Astrocyte of the hippocampus (primary cell): ENCODE measurements at places on chromosomes 3 and 15.

- DNase-seq, result no peak
These were observed 63.3 kb downstream of the ULK4 start for GRCh38 chr3:41898631-41899030.

- no peak for DNase-seq
These were observed 44.4 kb downstream of the FAM174B start for GRCh38 chr15:92611150-92611549.

DNA sequence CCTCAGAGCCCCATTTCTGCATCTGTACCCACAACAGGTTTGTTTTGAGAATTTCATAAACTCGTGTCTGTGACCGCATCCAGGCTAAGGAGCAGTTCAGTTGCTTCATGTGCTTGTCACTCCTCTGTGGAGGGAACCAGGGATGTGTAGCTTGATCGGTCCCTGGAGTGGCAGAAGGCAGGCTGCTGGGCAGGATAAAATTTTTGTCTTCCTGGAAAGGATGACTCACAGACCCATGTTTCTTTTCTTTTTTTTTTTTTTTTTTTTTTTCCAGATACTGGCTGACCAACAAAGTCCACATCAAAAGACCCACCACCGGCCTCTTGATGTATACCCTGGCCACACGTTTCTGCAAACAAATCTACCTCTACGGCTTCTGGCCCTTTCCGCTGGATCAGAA is 70.1 kb downstream of the ST8SIA2 start:
- peak; percentile 63 for DNase-seq

GRCh38 chr15:52733088-52733487 is 53.9 kb upstream of the ATOSA start:
- no peak for DNase-seq

GRCh38 chr15:92044203-92044909 is 190.8 kb downstream of the SLCO3A1 start:
- DNase-seq, result no peak

DNA sequence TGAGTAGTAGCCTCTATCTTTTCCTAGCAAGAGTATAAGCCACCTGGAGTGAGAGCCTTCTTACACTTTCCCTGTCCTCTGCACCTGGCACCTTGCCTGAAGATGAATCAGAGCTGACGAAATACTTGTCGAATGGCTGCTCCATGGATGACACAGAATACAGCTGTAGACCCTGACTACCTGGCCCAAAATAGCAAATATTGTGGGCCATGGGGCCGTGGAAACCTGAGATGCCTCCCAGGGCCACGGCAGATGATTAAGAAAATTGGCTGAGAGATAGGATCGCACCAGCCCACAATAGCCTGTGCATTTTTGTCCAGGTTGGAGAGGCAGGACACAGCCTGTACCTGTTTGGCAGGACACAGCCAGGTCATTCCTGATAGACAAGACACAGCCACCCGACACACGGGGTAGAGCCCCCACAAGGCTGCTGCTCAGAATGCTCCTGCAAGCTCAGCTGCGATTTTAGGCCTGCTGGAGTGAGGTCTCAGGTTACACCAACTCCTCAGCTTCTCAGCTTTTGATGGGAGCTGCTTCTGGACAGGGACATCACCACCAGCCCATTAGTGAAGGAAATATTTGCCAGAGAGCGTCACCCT is 22.9 kb upstream of the TPM1 start:
- DNase-seq, result peak; percentile 85

DNA sequence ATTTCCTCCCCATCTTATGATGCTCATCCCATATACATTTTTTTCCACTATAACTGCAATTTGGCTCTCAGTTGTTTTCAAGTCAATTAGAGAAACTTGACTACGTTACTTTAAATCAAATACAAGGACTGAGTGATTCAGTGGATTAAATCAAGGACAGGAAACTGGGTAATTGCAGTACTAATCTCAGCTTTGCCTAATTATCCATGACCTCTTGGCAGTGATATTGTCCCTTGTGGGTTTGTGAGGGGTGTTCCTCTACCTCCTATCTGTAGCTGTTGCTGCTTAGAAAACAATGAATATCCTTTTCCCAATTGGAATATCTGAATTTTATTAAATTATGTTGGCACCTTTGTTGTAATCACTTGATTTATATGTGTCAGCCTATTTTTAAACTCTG is 79.4 kb downstream of the ZPLD1 start:
- no peak for DNase-seq

DNA sequence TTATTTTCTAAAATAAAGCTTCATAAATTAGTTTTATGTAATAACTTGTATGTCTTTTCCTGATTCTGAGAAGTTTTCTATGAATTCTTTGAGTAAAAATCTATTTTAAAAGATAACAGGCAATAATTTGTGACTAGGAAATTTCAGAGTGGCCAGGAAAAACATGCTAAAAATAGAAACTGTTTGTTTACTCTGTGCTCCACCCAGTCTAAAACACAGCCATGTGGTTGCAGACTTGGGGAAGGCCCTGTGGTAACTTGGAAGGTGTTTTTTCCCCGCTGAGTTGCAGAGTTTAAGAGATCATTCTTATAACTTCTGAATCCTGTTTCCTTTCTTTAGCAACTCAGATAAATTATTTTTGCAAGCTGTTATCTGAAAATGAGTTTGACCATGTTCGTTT is 21.9 kb downstream of the PLCL2 start:
- DNase-seq, result peak; percentile 61

GRCh38 chr15:74682954-74683353 is 12.9 kb downstream of the EDC3 start:
- DNase-seq, result no peak

GRCh38 chr3:11096266-11097139 is 57.8 kb upstream of the HRH1 start:
- peak; percentile 95 for DNase-seq

GRCh38 chr15:50857763-50858162 is 50.7 kb upstream of the AP4E1 start:
- DNase-seq, result no peak

- peak; percentile 80 for DNase-seq
These were observed 125.1 kb downstream of the SHQ1 start for GRCh38 chr3:72722930-72723726.

DNA sequence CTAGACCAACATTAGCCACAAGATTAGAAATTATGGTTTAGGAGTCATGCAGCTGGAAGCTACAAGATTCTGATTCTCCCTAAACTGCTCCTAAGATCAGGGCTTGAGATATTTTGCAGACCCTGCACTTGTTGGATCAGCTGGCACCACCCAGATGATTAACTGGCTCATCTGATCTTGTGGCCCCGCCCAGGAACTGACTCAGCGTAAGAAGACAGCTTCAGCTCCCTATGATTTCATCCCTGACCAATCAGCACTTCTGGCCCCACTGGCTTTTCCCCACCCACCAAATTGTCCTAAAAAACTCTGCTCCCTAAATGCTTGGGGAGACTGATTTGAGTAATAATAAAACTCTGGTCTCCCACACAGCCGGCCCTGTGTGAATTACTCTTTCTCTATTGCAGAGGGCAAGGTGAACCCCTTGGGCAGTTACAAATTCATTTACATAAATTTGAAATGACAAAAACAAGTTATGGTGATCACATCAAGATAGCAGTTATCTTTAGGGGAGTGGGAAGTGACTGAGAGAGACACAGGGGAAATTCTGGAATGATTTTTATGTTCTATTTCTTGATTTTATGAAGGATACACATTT is 76.5 kb downstream of the CD200R1L start:
- DNase-seq, result no peak

DNA sequence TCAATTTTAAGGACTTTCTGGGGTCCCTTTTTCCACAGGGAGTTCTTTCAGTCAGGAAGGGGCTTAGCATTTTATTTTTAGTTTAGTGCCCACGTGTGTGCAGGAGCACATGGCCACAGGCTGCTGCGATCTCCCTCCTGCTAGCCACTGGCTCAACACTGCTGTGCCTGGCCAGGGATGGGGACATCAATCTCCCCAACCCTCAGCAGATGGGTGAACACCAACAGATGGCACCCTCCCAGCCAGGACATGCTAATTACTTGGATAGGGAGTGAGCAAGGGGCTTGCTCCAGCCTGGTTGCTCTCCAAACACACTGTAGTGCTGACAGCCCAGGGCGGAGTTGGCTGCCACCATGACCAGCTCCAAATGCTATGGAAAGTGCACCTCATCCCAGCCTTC is 7.4 kb upstream of the RIOX2 start:
- no peak for DNase-seq

GRCh38 chr15:58523634-58524033 is 91.8 kb downstream of the LIPC start:
- DNase-seq, result no peak

- no peak for DNase-seq
These were observed 12.4 kb upstream of the CHRM5 start for GRCh38 chr15:33955945-33956344.

GRCh38 chr3:12472000-12472610 is 12.2 kb upstream of the TSEN2 start:
- DNase-seq, result no peak

DNA sequence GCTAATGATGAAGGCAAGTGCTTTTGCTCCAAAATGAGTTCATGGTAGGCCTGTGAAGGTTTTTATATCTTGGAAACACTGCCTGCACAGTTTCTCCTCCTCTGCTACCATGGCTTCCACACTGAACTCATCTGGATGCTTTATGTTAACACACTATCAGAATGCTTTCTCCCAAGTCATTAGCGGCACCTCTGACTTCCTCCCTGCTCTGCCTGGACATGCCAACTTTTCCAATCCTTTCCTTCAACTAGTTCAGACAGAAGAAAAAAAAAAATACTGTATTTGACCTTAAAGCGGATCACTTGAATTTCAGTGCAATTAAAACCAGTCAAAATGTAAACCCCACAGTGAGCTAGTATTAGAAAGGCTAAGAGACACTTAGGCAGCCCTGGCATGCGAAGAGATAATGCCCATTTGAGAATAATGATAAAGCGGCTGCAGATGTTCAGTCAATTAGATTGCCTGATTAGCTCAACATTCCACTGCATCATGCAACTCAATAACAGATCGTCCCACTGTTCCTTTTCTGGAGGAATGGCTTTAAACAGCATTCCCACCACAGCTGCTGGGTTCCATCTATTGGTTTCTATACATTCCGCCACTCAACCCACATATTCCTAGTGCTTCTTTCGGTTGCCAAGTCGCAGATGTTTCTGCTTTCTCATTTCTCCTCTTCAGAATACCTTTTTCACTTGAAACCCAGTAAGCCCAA is 51.7 kb downstream of the CNTN3 start:
- no peak for DNase-seq

GRCh38 chr15:55113736-55114135 is 83.0 kb downstream of the RSL24D1 start:
- DNase-seq, result no peak

DNA sequence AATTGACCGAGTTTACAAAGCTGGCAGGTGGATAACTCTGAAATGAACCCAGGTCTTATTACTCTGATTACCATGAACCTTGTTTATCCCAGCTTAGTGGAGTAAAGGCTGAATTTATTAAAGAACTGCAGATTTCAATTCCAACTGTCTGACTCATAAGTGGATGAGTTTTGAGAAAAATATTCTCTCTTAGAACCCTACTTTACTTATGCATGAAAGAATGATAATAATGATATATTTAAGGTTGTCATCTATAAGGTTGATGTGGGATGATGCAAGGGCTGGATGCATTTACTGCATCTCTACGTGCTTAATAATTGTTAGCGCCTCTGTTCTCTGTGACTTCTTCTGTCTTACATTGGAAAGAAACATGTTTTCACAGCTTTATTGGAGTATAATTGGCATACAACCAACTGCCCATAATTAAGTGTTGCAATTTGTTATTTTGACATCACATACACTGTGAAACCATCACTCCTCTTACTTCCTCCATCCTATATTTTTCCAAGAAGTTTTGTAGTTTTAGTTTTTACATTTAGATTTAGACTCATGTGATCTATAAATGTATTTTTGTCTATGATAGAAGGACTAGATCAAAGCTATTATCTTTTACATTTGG is 771.2 kb upstream of the ARRDC4 start:
- DNase-seq, result no peak

- DNase-seq, result no peak
These were observed 10.7 kb downstream of the SLC33A1 start for GRCh38 chr3:155843569-155843968.

DNA sequence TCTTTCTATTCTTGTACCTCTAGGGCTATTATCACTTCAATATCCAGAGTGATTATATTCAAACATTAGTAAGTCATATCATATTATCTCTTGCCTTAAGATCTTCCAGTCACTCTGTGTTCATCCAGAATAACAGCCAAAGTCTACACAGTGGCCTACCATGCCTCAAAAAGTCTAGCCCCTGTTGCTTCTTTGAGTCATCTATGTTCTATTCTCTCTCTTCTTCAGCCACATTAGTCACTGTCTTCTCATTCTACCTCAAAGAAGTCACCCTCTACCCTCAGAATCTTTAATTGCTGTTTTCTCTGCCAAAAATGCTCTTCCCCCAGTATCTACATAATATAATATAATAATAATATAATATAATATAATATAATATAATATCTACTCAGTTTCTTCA is 356.0 kb downstream of the NLGN1 start:
- DNase-seq, result no peak

- DNase-seq, result no peak
These were observed 39.2 kb downstream of the RAB27A start for GRCh38 chr15:55250392-55250791.

DNA sequence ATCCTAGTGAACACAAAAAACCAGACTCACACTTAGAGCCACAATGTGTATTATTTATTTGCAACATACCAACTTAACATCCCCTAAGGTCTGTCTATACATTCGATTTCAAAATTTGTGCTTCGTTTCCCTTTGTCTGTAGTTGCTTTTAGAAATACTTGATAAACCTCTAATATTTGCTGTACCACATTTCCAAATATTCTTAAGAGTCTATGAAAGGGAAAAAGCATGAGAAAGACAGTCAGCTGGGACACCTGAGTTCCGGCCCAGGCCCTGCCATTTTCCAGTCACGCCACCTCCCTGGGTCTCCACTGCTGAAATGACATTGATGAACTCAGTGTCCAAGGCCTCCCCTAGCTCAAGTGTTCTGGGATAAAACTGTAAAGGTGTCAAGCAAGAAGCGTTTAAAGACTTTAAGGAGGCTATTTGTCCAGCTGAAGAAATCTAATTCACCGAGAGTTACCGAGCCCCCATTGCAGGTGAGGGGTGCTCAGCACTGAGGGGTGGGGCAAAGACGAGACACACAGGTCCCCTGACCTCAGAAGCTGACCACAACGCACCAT is 26.6 kb downstream of the LRRC2 start:
- no peak for DNase-seq

DNA sequence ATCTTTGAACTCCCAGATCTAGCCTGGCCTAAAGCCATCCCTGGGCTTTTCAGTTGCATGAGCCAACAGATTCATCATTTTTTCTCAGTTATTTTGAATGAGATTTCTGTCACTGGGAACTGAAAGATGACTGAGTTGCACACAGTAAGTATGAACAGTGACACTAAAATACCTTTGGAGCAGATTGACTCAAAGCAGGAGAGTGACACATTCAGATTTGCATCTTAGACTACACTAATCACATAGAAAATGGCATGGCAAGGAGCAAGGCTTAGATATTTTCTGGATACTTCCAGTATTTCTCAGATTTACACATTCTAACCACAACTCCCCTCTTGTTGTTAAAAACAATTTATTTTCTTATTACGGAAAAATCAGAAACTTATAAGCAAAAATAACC is 32.8 kb downstream of the SEC62 start:
- no peak for DNase-seq
